Fibroblast of lung (primary cell): ENCODE measurements at places on chromosomes 13 and 19. TPM values are rescaled to one million over a fixed set of nuclear protein-coding genes. Genes with fewer than 3 reads are reported as not detected.

The PLPPR3 gene
- 0.19 and 0.30 TPM in 2 replicates for polyA plus RNA-seq

- no peak for DNase-seq
Observed at GRCh38 chr13:67210208-67210607, 19.9 kb downstream of the PCDH9 start.

DNA sequence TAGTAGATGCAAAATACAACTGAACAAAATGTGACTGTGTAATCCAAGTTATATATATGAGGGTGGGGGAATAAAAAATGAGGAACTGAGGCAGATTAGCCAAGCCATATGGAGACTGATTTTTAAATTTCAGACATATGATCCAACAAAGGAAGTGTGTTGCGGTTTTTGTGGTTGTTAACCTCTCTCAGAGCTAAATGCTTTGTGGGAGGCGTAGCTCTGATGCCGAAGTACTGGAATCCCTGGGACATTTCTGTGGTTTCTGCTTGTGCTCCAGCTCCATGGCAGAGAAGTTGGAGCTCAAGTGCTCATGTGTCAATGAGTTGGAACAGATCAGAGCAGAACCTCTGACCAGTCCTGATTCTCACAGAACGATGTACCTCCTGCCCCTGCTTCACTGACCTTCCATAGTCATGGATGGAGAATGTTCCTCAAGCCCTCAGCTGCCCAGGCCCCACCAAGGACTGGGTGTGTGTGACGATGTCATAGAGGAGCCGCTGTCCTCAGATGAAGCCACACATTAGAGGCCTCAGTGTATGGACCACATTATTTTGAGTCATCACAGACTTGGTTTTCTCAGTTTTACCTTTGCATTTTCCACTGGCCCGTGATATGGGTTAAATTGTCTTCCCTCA is 107.6 kb downstream of the SOX1 start:
- DNase-seq = no peak

GRCh38 chr13:110027470-110028240 is 241.3 kb upstream of the IRS2 start:
- DNase-seq = no peak

GRCh38 chr13:44763615-44764301 is 187.6 kb upstream of the TSC22D1 start:
- DNase-seq = no peak
